IMR-90 (cell line): ENCODE measurements at places on chromosomes 6 and 20.

DNA sequence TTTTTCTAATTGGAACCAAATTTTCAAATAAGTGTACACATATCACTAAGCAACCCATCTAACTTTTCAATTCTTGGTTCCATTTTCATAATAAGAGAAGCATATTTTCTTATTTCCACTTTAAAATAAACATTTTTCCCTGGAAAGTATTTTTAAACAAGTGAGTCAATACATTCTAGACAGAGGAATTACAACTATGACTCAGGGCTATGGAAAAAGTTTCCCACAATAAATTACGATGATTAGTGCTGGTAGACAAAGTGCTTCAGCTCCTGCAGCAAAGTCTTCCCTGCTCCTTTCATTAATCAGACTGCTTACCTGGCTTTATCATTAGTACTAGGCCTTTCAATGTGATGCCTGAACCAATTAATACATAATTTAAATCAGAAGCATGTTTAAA, 322.5 kb downstream of the HACE1 start:
- DNase-seq, result peak; percentile 69

- peak; percentile 13 for DNase-seq
Observed at GRCh38 chr6:26550250-26550993, 12.3 kb downstream of the HMGN4 start.

GRCh38 chr20:49584418-49585382, 16.8 kb upstream of the PTGIS start:
- DNase-seq, result no peak

GRCh38 chr6:11496152-11497060, 41.1 kb upstream of the TMEM170B start:
- DNase-seq, result peak; percentile 84

- DNase-seq, result peak; percentile 61
Observed at GRCh38 chr6:20921578-20921977, 387.3 kb downstream of the CDKAL1 start.

- DNase-seq, result no peak
Observed at GRCh38 chr6:36034441-36034840, 6.8 kb downstream of the MAPK14 start.

GRCh38 chr6:85419046-85419759, 30.7 kb upstream of the NT5E start:
- no peak for DNase-seq

DNA sequence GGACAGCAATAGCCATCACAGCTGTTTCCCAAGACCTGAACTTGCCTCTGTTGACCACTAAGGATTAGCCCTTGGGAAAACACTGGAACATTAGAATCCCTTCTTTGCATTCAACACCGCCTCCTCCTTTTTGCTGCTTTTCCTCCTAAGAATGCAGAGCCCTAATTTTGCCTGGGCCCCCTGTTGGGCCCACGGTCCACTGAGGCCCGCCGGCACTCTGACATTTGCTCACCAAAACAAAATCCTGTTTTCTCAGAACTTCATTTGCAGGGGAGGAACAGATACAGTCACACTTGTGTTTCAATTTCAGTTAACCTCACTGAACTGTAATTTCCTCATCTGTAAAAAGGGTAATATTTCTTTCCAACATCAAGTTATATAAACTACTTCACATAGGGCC, 116.0 kb upstream of the JARID2 start:
- no peak for DNase-seq

- no peak for DNase-seq
Observed at GRCh38 chr20:22720206-22720605, 135.8 kb upstream of the FOXA2 start.

DNA sequence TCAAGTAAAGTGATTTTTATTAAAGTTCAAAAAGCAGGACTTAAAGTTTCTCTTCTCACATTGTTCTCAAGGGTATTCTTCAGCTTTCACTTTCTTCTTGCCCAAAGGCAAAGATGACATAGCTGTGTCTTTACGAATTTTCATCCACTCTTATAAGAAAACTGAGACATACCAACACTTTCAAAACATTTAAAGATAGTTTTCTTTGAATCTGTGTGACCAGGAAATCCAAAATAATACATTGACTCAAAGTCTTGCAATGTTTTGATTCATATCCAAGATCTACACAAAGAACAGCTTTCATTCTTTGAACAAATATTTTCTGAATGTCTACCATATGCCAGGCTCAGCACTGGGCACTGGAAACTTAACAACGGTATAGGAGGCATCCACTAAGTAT, 117.9 kb downstream of the SIM1 start:
- DNase-seq, result peak; percentile 76

DNA sequence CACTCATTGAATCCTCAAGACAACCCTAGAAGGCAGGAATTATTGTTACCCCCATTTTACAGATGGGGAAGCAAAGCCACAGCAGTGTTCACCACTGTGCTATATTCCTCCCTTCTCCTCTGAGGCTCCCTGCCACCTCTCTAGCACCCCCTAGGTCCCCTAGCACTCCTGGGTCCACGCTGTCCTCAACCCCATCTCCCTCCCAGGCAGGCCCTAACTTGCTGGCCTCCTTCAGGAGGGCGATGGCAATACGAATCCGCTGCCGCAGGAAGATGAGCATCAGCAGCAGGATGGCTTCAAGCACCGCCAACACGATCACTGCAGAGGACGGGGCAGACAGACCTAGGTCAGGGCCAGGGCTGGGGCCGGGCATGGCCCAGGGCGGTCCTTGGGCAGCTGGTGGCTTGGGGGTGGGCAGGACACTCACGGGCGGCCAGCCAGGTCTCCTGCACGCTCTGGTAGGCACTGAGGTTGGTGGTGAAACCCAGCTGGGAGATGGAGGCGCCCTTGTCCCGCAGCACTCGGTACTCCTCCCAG, 7.8 kb upstream of the NEU1 start:
- DNase-seq, result no peak

DNA sequence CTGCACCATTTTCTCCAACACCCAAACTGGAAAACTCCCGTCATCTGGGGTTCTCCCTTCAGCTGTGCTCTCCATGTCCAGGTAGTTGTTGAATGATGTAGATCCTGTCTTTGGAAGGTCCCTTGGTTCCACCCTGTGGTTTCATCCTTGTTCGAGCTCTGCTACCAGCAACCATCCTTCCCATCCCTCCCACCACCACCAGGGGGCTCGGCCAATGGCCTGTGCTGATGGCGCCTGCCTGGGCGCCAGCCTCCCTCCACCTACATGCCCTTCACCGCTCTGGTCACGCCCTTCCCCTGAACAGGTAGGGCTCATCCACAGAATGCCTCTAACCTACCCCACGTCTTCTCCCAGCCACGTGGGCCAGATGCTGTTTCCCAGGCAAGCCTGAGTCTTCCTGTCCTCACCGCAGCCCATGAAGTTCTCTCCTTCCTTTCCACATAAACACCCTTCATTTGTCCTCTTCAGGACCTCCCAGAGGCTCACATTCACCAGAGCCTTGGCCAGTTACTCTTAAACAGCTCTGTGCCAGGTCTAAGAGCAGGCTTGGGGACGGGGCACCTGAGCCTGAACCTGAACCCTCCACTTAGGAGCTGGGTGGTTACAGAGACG, 75.1 kb upstream of the DUSP22 start:
- no peak for DNase-seq

DNA sequence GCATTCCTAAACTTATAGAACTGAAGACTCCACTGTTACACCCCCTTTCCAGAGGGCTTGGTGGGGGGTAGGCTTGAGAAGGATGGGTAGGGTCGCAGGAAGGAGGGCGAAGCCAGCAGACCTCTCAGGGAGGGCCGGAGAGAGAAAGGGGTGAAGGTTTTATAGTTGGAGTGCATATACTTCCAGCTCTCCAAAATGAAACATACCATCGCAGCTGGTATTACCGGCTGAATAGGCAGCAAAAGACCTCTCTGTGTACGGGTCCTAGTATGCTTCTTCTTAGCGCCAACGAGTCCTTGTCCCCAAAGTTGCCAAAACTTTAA, 1.0 kb upstream of the VGLL2 start:
- DNase-seq, result no peak

GRCh38 chr6:13795041-13795750, 19.2 kb downstream of the MCUR1 start:
- peak; percentile 83 for DNase-seq

DNA sequence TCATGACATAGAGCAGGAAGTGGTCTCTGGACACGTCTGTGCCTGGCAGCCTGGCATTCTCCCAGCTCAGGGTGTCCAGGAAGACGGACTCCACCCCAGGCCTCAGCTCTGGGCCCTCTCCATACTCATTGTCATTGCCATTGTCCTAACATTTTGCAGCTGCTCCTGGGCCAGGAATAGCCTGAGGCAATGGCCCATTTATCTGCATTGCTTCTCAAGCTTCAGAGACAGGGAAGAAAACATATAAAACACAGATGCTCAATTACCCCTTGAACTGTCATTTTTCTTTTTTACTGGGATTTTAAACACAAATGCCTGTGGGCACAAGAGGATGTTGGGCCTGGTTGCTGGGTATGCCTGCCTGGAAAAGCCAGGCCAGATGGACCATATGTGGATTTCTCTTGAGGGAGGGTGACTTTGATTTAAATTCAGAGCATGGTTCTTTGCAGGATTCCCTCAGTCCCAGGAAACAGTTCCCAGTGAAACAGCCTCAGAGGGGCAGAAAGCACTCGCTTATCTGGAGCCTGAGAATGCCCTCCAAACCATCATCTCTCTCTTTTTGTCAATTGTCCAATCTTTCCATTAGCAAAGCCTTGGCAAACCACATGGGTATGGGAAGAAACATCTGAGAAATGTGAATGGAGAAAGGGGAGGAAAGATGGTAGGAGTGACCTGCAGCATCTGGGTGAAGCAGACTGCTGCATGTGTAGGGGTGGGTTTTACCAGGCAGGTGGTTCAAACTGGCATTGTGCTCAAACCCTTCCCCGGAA, 17.9 kb downstream of the LAMP5 start:
- DNase-seq, result no peak

- DNase-seq, result no peak
Observed at GRCh38 chr20:62202676-62203377, 17.3 kb downstream of the HRH3 start.

GRCh38 chr20:59175861-59176260, 12.2 kb downstream of the ZNF831 start:
- DNase-seq, result no peak
